ENCODE measurements at places on chromosomes 6 and 20.

GRCh38 chr6:53162606-53163005, 14.0 kb upstream of the GCM1 start:
- no peak for DNase-seq

DNA sequence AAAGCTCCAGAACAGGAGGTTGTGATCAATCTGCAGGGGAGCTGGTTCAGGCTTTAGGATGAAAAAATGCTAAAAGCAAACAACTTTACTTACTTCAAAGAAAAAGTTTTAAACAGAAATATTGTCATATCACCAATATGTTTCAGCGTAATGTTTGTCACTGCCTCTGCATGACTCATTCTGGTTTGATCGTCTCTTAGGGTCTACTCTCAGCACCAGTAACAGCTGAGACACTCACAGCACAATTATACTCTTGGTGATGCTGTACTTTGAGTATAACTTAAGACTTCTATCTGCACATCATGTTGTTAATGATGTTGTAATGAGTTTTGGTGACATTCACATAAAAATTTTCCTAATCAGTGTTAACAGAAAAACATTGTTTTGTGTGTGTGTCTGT, 665.4 kb downstream of the EPM2A start:
- no peak for DNase-seq

DNA sequence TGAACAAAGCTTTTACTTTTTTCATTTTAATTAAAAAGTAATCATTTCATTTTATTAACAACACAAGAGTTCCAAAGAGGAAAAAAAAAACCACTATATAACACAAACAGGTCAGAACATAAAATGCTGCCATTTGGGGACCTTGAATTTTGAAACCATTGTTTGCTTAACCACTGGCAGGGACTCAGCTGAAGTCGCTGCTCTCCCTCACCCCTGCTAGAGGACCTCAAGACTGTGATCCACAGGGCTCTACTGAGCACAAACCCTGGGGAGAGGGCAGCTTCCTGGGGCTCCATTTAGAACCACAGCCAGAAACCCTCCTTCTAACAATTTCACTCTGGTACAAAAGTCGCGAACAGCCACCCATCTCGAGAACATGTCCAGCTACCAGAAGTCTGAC, 28.8 kb downstream of the NCOA5 start:
- DNase-seq, result no peak

DNA sequence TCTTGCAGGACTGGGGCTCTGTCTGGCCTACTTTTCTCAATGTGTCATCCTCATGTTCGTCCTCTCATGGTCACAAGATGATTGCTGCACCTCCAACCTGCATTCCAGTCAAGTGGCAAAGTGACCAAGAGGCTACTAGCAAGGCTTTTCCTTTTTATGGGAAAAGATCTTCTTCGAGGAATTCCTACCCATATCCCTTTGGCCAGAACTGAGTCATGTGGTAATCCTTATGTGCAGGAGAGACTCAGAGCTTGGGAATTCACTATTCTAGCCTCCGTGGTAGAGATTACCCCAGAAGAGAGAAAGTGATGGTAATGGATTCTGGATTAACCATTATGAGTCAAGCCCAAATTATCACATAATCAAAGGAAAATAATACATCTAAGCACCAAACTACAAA, 162.7 kb downstream of the KCNQ5 start:
- DNase-seq, result no peak

DNA sequence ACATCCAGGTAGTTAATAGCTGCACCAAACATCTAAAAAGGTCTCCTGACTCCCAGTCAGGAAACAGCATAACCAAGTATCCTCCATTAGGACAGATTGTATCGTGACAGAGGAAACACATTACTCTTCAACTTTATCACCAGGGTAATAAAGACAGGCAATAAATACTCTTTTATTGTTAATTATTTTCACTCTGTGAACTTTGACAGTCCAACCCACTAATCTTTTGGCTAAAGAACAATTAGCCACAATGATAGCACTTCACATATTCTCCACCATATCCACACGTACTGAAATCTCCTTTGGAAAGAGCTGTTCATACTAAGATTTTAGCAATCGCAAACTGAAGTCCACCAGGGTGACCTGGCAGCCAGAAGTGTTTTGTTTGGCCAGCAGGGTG, 46.4 kb downstream of the ARHGAP18 start:
- no peak for DNase-seq

- no peak for DNase-seq
Observed at GRCh38 chr6:136089876-136090275, 160.2 kb downstream of the MTFR2 start.

GRCh38 chr6:94144807-94145206, 725.4 kb upstream of the EPHA7 start:
- no peak for DNase-seq

DNA sequence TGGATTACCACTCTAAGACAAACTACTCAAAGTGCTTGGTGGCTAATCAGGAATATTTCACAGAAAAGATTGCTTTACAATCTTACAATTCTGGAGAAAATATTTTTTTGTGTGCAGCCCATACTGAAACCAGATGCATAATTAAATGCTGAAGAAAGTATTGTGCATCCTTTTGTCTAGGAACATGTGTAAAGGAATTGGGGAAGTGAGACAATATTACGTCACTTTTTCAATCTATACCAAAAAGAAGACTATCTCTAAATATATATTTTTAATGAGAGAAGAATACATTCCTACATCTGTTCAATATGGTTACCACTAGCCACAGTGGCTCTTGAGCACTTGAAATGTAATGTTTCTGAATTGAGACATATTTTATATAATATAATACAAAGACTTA, 992.5 kb upstream of the ADGRB3 start:
- DNase-seq, result no peak

- no peak for DNase-seq
Observed at GRCh38 chr6:131288214-131288613, 152.9 kb downstream of the AKAP7 start.

GRCh38 chr20:14498772-14499171, 161.4 kb upstream of the FLRT3 start:
- DNase-seq, result no peak

GRCh38 chr6:13847326-13848050, 33.1 kb upstream of the MCUR1 start:
- DNase-seq, result no peak

DNA sequence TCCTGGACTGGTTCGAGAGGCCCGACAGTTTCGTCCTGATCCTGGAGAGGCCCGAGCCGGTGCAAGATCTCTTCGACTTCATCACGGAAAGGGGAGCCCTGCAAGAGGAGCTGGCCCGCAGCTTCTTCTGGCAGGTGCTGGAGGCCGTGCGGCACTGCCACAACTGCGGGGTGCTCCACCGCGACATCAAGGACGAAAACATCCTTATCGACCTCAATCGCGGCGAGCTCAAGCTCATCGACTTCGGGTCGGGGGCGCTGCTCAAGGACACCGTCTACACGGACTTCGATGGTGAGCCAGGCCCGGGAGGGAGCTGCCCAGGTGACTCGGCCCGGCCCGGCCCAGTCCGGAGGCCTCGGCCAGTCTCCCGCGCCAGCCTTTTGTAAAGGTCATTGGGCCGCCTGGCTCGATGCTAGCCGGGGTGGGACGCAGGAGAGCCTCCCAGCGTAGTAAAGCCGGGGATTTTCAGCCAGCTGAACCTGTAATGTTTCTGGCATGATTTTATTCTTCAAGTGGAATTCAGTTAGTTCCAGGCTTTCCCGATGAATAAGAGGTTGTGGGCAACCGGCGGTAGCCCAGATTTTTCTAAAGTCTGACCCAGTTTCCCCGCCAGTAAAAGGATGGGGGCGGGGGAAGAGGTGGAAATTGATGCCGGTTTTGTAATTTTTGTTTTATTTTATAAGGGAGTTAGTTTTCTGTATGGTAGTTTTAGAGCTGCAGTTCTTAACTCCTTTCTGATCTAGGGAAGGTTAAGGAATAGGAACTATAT, 1.4 kb downstream of the PIM1 start:
- DNase-seq, result no peak

DNA sequence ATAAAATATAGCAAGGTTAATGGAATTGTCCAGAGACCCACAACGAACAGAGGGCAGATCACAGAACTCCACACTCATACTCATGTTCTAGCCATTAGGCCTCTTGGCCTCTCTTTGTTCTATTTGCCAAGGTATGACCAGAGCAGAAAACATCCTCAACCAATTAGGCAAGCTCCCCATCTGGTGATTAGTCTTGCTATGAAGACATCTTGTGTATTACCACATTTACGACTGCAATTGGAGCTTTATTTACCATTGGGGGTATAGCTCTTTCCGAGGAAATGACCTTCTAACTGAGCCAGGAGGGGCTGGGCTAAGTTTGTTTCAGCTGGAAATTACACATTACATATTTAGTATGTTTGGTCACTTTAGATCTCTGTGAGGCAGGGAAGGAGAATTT, 593.9 kb downstream of the CD109 start:
- no peak for DNase-seq

GRCh38 chr6:17859846-17860245, 127.6 kb downstream of the KIF13A start:
- no peak for DNase-seq

DNA sequence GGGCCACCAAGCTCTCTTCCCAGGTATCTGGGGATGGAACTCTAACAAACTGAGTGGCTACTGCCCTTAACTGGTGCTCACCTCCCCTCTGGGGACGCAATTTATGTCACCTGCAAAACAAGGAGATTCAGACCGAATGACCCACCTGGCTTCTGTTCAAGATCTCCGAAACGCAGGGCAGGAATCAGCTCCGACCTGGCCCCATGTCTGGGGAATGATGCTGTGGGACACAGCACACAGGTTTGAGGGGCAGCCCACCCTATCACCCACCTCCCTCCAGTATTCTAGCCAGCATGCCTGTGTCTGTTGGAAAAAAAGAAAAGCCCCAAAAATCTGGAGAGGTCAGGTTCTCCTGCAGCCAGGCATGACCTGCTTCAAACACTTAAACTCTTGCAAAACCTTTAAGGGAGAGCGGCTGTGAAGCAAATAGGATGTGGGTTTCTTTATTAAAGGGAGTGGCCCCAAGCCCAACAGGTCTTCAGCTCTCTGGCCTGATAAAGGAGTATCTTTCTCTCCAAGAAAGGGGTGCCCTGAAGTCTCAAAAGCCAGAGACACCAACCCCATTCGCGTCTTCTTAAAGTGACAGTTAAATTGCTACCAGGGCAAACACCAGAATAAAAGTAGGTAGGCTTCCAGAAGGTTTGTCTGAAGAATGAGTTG, 6.4 kb downstream of the PREX1 start:
- no peak for DNase-seq

DNA sequence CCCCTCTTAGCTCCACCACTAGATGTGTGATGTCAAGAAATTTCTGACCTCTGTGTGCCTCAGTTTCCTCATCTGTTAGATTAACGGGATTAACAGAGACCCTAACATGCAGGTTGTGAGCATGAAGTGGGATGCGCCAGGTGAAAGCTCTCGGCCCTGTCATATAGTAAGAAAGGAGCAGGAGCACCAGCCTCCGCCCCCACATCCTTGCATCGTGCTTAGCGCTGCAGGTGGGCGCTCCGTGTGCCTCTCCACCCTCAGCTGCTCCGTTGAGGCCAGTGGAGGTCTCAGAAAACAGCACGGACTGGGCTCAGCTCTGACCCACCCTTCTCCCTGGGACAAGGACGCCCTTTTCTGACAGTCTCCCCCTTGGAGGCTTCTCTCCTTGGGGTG, 63.4 kb downstream of the TCP11 start:
- DNase-seq, result no peak

GRCh38 chr6:107699254-107699653, 124.9 kb downstream of the SCML4 start:
- no peak for DNase-seq

- DNase-seq, result no peak
Observed at GRCh38 chr6:64100702-64101303, 465.2 kb downstream of the PHF3 start.

GRCh38 chr20:33165416-33166055, 2.4 kb upstream of the BPIFA2 start:
- peak; percentile 63 for DNase-seq

GRCh38 chr20:60039526-60039925, 81.3 kb downstream of the CDH26 start:
- DNase-seq, result peak; percentile 2

DNA sequence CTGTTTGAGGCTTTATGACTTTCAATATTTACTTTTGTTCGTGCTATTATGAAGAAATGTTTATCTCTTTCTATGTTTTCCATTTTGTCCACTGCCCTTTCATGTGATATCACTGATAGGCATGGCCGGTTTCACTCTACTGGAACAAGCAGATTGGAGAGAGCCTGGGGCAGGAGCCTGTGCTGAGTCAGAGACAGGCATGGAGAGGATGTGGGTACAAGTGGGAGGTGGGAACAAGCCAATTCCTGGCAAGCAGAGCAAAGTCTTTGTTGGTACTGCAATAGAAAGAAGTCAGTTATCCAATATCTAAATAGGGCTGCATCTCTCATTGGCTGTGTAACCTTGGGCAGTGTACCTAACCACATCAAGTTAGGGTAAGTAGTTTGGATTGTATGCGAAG, 545.6 kb upstream of the MAP3K7 start:
- no peak for DNase-seq

DNA sequence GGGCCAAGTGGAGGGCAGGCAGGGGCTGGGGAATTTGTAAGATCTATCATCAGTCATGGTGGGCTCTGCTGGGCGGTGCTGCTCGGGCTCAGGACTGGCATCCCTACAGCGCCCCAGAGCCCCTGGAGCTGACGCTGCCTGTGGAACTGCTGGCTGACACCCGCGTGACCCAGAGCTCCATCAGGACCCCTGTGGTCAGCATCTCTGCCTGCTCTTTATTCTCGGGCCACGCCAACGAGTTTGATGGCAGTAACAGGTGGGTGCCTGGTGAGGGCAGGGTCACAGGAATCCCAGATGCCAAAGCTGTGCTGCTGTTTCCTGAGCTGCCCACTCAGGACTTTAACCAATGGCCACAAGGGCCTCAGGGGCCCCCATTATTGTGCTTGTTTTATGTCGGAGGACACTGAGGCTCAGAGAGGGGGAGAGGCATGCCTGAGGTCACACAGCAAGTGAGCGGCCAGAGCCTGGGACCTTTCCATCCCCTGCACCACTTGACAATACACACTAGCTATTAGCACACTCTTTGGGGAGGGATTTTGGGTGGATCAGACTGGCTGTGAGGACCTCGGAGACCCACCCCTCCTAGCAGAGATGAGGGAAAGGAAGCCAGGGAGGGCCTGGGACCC, 6.3 kb downstream of the BPIFB2 start:
- no peak for DNase-seq

GRCh38 chr20:53977391-53977790, 93.0 kb downstream of the BCAS1 start:
- DNase-seq, result no peak

GRCh38 chr6:148069256-148069655, 273.4 kb upstream of the SASH1 start:
- DNase-seq, result no peak

GRCh38 chr6:42380228-42380979, 71.3 kb downstream of the TRERF1 start:
- no peak for DNase-seq

GRCh38 chr20:1803061-1803931, 91.9 kb upstream of the SIRPA start:
- DNase-seq, result peak; percentile 57

DNA sequence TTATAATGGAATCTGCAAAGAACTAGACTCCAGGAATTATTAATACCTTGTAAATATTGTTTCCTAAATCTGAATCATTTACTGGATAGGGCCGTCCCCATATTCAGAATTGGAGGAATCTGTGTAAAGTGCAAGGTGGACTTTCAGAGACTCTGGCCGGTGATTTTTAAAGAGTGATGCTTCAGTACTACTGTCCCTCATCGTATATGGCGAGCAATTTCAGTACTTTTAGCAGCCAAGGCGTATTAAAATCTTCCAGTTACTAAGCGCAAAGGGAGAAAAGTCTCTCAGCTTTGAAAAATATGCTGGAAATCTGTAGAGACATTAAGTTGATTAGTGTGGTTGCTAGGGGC, 483 bp downstream of the SMIM26 start:
- DNase-seq, result no peak

- no peak for DNase-seq
Observed at GRCh38 chr6:123091896-123092271, 95.8 kb downstream of the CLVS2 start.
